ENCODE measurements at places on chromosomes 1 and 21.

DNA sequence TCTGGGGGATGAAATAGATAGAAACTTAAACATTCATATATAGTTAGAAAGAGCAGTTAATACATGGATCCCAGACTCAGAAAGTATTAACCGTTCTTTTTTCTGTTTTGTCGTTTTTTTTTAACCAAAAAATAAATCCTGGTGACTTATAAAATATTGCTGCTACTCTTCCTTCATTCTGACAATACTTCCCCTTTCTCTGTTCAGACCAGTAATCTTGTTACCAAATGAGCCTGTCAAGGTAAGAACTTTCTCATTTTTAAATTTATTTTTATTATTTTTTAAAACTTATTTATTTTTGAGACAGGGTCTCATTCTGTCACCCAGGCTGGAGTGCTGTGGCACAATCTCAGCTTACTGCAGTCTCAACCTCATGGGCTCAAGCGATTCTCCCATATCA lies 13.7 kb downstream of the PTPN22 start:
- DNase-seq, result no peak

DNA sequence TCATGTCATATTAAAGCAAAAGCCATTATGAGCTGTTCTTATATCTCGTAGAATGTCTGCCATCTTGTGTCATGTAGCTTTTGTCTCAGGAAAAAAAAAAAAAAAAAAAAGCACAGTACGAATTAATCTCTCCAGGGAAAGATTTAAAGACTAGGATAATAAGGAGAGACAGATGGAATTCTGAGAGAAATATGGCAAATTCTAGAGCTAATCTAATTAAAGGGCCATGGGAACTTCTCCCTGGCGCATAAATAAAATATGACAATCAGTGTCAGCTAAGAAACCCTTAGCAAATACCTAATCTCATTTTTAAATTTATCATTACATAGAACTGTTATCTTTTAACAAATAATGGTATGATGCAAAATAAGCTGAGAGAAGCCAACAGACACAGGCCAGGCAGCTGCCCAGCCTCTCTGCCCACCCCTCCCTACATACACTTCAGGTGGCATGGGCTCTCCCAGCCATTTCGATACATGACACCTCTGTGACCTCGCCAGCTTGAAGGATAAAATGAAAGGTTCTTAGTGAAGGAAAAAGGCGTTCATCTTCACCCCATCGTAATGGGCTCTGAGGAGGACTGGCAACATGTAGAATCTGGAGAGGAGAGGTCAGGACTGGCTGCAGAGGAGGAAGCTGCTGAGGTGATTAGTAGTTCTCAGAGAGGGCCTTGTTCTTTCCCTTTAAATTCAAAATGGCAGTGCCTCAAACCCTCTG lies 39.8 kb downstream of the DISC1 start:
- no peak for DNase-seq

GRCh38 chr1:28132171-28133167 lies 44.0 kb downstream of the PTAFR start:
- DNase-seq, result no peak

- peak; percentile 70 for DNase-seq
Measured at GRCh38 chr1:151047591-151047924, at the start of gene C1orf56. Gene C1orf56, plus strand, starts transcription at chr1:151047751. Its CDS starts 97 bp downstream, at chr1:151047848.

- DNase-seq, result no peak
Measured at GRCh38 chr1:37274486-37274885, 199.9 kb upstream of the ZC3H12A start.

GRCh38 chr1:203520315-203520714 lies 26.4 kb downstream of the OPTC start:
- DNase-seq, result no peak

- no peak for DNase-seq
Measured at GRCh38 chr1:85609976-85610375, 29.4 kb downstream of the CCN1 start.

DNA sequence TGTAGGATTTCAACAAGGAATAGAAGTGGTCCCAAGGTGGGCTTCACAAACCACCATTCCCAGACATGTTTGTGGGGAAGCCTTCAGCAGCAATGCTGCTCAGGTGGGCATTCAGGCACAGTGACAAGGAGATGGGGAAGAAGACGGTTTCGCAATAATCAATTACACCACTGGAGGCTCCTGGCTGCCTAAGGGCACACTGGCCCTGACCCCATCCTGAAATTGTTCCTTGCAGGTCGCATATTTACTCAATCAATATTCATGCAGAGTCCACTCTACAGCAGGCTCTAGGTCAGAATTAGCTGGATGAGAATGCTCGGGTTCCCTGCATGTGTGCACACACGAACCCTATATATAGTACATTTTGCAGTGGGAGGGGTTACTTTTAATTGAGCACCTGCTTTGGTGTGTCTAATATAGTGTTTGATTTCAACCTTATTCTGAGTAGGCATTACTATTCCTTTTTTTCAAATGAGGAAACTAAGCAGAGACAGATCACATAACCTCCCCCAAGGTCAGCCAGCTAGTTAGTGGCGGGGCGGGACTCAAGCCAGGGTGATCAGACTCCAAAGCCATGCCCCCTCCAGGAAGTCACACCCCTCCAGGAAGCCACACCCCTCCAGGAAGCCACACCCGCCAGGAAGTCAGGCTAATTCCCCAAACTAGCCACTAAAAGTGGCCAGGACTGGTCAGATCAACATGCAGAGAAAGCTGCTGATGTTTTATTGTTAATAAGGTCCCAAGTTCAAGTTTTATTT lies 106.5 kb downstream of the HLCS start:
- DNase-seq, result peak; percentile 63

- no peak for DNase-seq
Measured at GRCh38 chr1:192574073-192574472, 1.5 kb upstream of the RGS1 start.

- DNase-seq, result no peak
Measured at GRCh38 chr1:192794768-192795035, 14.1 kb upstream of the RGS2 start.

GRCh38 chr1:212982430-212983152 lies 32.2 kb downstream of the VASH2 start:
- no peak for DNase-seq

GRCh38 chr1:54575605-54576290 lies 27.7 kb downstream of the ACOT11 start:
- DNase-seq, result no peak

- DNase-seq, result no peak
Measured at GRCh38 chr1:203671521-203672278, 45.1 kb downstream of the ATP2B4 start.

DNA sequence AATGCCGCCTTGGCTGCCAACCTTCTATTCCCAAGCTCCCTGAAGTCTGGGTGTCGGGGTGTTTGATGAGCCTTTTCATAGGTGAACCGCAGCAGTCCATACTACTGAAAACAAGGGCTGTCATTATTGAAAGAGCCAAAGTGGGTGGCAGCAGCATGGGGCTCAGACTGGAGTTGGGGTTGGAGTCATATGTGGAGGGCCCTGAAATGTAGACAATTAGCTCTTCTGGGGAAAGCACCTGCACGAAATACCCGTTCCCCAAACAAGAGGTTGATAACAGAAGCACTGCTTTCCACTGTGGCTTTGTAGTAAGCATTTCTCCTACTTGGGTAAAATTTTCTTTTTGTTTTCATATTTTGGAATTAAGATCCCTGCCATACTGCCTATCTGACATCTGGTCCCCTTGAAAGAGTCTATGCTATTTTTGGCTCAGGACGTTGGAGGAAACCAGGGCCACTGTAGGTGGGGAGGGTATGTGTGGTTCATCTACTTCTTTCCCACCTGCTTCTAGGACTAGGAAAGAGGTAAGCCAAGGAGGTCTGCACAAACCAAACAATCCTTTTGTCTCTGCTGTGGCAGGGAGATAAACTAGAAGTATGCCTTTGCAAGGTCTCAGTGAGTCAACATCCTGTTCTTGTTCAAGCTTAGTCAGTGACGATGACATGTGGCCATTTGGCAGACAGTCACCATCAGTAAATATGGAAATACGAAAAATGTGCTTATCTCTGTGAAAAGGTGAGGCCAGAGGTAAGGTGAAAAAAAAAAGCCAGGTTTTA lies 197.0 kb upstream of the UBE2U start:
- DNase-seq, result no peak
